ENCODE measurements at places on chromosomes 7 and 10.

DNA sequence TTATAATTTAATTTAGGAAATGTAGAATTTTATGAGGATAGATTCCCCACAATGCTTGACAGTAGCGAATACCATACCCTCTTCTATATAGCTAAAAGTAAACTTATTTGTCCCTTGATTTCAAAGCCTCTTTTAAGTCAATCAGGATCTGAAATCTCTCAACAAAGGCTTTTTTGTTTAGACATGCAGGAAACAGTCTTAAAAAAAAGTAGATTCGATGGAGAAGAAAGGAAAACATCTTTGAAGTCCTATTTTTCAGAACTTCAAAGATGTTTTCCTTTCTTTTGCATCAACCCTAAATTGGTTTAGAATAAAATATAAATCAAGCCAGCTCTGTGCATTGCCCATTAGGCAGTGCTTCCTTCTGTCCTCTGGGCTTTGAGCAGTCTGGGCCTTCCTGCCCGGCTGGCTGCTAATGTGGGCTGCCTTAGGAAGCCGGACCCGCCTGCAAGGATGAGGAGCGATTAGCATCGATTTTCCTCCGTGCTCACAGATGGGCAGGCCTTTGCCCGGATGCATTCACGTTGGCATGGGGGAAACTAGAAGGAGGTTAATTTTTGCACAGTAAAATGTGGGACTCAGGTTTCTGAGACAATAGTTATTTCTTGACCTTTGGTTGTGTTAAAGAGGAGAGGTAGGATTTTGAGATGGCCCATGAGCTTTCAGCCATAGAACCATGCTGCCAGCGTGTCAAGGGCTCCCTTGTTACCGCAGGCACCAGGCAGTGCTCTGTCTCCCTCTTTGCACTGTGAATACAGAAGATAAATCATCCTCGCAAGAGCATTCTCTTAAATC is 15.5 kb downstream of the MSRB2 start:
- no peak for DNase-seq

DNA sequence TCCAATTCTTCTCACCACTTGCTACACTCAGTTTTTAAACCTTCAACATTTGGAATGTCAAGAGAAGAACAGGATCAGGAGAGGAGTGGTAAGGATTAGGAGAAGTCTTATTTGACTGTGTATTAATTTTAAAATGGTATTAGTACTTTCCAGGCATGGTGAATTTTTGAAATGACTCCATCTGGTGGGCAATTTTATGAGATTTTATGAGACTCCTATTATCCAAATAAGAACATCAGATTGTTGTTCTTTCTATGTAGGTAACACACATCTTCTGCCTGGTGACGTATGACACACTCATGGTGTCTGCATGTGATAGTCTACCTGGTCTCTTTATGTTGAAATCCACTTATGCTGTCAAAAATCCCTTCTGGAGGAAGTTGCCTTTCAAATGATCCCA is 51.0 kb downstream of the SLC13A1 start:
- DNase-seq, result no peak

GRCh38 chr7:128827971-128828711 is 2.1 kb upstream of the FLNC start:
- no peak for DNase-seq

- no peak for DNase-seq
These were observed 55.3 kb upstream of the FGL2 start for GRCh38 chr7:77254915-77255314.

DNA sequence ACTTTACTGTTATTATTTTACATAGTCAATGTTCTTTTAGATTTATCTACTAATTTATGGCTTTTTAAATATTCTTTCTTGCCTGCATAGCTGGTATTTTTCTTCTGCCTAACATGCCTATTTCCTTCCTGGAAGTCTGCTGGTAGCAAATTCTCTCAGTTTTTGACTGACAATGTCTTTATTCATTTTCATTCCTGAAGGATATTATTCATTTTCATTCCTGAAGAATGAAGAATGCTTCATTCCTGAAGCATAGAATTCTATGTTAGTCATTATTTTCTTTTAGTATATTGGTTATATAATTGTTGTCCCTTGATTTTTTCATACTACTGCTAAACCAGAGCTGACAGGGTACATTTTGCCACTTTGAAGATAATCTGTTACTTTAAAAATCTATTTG is 41.8 kb downstream of the TMEM168 start:
- DNase-seq, result no peak

GRCh38 chr7:138032186-138032585 is 30.3 kb upstream of the CREB3L2 start:
- no peak for DNase-seq
